Putamen (tissue), 1 donor: ENCODE measurements at places on chromosomes 1 and 21.

- DNase-seq: peak; percentile 56
These were observed 36.6 kb downstream of the PTGS2 start for GRCh38 chr1:186643614-186644013.

DNA sequence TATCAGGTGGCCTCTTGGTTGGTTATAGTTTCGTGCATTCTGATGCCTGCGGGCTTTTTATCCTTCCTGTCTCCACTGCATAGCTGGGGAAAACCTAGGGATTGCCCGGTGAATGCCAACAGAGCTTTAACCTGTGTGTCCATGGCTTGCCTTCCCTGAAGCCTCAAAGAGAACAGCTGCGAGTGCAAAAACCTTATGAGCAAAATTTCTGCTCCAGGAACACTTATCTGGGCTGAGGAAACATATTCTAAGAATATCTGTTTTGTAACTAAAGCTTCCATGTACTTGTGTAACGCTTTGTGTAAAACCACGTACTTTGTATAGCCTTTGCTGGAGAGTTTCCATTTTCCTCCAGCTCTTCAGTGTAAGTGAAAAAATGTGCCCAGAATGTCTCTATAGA, 7.2 kb downstream of the CNST start:
- DNase-seq: no peak

GRCh38 chr1:171267391-171267790, 19.1 kb downstream of the FMO1 start:
- DNase-seq: no peak

GRCh38 chr21:35359076-35359475, 310.0 kb upstream of the RUNX1 start:
- no peak for DNase-seq

GRCh38 chr1:150563340-150564038, 14.3 kb downstream of the ADAMTSL4 start:
- no peak for DNase-seq

DNA sequence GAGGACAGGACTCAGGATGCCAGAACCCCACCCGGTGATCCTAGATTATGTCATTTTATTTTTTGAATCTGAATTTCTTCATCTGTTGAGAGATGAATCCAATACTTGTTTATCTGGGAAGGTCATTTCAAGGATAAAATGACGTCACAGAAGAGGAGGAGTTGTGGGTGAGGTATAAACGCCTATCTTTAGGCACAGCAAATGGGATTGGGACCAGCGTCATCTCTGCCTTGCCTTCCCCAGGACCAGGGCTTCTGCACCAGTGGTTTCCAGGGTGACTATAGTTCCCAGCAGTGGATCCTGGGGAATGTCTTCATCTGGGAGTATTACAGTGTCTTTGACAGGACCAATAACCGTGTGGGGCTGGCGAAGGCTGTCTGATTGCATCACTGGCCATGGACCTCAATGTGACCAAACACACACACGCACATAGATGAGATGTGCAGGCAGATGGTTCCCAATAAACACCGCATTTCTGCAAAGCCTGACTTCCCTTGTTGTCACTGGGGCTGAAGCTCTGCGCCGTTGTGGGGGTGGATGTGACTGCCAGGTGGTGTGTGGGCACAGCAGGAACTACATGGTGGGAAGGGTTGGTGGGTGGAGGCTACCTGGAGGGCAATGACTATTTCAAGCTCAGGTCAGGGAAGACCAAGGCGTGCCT, 28.1 kb downstream of the KCNA10 start:
- no peak for DNase-seq

- DNase-seq: peak; percentile 24
These were observed 82.2 kb downstream of the FBXO2 start for GRCh38 chr1:11571906-11572616.

GRCh38 chr1:29647581-29647980, 411.3 kb downstream of the PTPRU start:
- no peak for DNase-seq

GRCh38 chr1:9593492-9594465, 5.1 kb downstream of the TMEM201 start:
- DNase-seq: peak; percentile 51

DNA sequence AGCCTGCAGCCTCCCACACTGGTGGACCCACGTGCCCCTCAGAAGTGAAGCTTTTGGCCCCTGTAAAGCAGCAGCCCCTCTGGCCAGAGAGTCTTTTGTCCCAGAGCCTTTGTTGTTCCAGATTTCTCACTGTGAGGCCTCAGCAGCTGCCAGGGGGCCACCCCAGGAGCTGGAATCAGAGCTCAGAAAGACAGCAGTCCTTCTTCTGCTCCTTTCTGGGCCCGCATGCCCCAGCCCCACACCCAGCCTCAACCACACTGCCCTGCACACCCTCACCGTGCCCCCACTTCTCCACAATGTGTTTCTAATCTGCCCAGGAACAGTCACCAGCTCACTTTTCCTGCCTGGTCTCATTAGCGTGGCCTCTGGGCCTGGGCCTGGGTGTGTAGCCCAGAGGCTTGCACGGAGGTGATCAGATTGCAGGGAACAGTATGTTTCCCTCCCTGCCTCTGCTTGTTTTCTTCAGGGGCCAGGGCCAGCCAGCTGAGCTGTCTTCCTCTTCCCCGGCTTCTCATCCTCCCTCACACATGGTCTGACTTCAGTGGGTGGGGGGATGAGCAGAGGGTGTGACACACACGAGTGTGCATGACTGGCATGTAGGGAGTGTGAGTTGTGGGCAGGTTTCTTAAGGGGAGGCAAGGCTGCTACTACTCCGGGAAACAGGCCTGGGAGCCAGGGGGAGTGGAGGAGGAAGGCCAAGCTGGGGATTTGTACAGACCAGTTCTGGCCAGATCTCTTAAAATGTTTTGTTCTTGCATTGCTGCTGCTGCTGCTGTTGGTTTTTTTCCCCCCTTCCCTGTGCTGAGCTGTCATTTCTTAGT, 82.5 kb upstream of the ZNF648 start:
- peak; percentile 67 for DNase-seq

GRCh38 chr1:221723018-221723847, 18.7 kb downstream of the DUSP10 start:
- DNase-seq: no peak

- no peak for DNase-seq
These were observed 1153.9 kb upstream of the NCAM2 start for GRCh38 chr21:19844334-19844733.

DNA sequence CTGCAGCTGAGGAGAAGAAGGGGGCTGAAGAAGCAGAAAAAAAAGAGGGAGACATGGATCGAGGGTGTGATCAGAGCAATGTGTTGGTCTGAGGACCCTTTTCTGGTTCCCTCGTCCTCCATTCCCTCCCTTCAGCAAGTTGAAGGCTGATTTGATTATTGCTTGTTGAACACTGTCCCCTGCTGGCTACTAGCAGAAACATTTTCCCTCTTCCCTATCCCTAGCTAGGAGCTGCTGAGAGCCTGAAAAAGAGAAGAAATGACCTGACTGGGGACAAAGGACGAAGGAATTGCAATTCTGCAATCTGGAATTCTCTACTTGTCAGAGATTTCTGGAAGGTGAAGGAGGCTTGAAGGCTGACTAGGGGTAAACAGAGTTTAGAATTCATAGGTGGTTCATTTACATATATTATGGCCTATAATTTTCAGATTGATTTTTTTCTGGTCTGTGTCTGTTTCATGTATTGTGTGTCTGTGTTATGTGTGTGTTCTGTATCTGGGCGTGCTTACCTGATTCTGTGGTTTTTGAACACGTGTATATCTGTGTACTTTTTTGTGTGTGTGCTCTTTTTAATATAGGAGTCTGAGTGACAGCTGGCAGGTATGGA, 9.8 kb downstream of the NHLH1 start:
- DNase-seq: peak; percentile 72

DNA sequence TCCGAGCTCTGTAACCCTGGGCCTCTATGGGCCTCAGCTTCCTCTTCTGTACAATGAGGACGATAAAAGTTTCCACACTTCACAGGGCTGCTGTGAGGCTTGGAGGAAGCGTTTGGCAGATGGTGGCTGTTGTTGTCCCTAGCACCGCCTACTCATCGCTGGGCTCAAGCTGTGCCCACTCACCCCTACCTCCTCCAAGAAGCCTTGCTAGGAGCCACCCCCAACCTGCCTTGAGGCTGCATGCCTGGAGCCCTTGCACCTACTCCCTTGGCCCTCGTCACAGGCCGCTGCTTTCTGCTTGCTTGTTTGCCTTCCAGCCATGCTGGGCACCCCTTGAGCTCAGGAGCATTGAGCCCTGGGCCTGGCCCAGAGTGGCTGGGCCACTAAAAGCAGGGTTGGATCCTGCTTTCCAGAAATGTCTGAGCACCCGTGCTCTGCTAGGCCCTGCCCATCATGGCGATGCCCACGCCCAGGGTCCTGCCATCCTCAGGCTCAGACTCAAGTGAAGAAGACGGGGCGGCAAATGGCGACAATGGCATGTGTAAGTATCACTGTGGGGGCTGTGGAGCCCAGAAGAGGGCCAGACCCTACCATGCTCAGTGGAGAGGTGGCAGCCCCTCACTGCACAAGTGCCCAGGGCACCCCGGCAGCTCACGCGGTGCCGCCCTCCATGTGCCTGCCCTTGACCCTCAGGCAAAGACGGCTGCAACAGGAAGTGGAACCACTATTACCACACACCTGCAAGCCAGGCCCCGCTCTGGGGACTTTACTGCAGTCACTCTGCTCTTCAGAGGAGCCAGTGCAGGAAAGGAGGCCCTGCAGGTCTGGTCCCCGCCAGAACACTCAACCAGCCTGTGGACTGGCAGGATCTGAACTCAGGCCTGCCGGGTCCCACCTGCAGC, 9.5 kb downstream of the SH3BGRL3 start:
- no peak for DNase-seq

DNA sequence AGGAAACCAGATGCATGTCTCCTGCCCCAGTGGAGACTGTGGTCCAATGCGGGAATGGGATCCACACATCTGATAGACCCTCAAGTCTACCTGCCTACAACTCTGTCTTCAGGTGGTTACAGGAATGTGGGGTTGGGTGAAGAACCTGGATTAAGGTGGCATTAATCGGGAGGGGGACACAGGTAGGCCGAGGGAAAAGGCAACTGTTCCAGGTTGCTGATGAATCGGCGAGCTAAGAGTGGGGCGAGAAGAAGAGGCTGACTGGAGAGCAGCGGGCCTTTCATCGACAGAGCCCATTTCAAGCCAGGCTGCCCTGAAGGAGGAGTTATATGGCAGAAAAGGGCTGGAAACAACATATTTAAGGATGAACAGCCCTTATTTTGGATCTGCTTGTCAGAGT, 836 bp downstream of the CD2 start:
- DNase-seq: no peak

GRCh38 chr21:45392573-45392971, 12.4 kb upstream of the COL18A1 start:
- DNase-seq: no peak

DNA sequence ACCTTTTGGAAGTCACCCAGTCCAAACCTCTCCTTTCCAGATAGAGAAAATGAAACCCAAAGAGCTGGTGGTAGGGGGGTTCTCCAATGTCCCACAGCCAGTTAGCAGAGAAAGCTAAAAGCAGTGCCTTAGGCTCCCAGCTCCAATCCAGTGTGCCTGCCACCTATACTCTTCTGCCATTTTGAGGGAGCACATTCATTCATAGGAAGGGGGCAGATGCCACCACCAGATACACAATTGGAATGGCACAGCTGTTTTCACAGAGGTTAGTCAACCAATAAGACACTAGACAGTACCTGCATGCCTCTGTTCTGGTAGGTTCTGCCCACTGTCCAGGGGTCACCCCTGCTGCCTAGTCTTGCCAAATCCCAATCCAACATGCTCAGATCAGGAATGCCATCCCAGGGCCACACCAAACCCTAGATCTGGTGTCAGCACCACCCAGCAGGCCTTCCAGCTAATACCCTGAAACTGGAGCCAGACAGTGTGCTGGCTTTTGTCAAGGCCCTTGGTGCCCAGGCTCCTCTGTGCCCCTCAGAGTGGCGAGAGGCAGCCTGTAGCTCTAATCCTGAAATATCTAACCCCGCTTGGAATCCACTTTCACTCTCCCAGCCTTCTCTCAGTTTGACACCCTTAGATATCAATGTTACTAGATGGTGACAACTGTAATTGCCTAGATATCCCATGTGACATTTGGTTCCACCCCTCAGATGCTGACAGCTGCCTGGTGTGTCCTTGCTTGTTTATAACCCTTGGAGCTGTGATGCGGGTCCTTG, 178.6 kb downstream of the TGFBR3 start:
- DNase-seq: no peak

DNA sequence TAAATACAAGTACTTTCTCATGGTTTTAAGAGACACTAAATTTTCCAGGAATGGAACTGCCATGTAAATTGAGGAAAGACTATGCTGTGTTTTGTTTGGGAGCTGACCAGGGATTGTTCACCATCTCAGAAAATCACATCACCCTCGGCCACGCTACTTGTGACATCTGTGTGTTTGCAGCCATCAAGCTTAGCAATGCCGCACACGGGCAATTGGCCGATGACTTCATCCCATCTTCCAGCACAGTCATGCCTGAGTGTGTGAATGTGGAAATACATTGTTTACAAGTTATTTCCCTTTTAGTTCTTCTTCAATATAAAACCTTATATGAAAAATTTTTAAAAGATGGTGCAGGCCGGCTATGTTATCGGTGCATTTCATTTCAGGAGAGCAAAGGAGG, 121.6 kb downstream of the GLIS1 start:
- no peak for DNase-seq

DNA sequence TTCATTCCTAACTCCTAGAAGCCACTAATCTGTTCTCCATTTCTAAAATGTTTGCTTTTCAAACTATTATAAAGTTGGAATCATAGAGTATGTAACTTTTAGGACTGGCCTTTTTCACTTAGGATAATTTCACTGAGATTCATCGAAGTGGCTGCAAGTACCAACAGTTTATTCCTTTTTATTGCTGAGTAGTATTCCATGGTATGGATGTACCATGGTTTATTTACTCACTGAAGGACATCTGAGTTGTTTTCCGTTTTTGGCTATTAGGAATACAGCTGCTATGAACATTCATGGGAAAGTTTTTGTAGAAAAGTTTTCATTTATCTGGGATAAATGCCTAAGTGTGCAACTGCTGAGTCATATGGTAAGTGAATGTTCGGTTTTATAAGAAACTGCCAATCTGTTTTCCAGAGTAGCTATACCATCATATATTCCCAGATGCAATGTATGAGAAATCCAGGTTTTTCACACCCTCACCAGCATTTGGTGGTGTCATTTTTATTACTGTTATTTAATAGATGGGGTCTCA, 66.3 kb downstream of the SLC27A3 start:
- DNase-seq: no peak

- no peak for DNase-seq
These were observed 122.8 kb downstream of the SYF2 start for GRCh38 chr1:25109531-25109951.

GRCh38 chr1:155940482-155940992, 901 bp upstream of the RXFP4 start:
- no peak for DNase-seq

GRCh38 chr1:145949219-145949618, 8.6 kb downstream of the LIX1L start:
- no peak for DNase-seq
